Skeletal muscle cell (primary cell): ENCODE measurements at places on chromosomes 4 and X.

- no peak for DNase-seq
Measured at GRCh38 chr4:62923783-62924182, 1485.5 kb downstream of the TECRL start.

DNA sequence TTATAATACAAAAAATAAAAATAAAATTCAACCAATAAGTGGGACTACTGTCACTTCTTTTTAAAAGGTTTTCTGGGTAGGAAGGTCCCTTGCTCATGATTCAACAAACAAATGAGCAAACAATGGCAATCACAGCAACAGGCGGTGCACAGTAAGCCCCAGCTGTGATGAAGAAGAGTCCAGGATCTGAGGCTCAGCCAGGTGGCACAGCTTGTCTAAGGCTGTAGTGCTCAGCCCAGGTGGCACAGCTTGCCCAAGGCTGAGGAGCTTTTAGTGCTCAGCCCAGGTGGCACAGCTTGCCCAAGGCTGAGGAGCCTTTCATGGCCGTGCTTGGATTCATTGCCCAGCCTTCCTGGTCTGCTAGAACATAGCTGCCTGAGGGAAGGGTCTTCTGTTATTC is 75.0 kb downstream of the ZFYVE28 start:
- no peak for DNase-seq

DNA sequence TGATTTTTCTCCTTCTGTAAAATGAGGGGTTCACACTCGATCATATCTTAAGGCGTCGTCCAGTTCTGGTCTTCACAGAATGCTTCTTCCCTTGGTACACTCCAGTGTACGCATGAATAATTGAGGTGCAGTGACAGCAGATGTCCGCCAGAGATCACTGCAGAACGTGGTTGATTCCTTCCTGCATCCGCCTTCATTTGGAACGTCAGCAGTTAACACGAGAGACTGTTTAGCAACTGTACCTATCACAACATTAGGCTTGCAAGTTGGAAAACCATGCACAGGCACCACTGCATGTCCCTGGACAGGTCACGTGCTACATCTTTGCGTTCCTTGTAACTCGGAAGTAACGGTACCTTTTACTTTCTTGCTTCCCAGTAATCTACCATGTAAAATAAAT is 66.0 kb upstream of the GEMIN8 start:
- no peak for DNase-seq

- DNase-seq = no peak
Measured at GRCh38 chr4:185210102-185210981, 944 bp downstream of the SNX25 start.

DNA sequence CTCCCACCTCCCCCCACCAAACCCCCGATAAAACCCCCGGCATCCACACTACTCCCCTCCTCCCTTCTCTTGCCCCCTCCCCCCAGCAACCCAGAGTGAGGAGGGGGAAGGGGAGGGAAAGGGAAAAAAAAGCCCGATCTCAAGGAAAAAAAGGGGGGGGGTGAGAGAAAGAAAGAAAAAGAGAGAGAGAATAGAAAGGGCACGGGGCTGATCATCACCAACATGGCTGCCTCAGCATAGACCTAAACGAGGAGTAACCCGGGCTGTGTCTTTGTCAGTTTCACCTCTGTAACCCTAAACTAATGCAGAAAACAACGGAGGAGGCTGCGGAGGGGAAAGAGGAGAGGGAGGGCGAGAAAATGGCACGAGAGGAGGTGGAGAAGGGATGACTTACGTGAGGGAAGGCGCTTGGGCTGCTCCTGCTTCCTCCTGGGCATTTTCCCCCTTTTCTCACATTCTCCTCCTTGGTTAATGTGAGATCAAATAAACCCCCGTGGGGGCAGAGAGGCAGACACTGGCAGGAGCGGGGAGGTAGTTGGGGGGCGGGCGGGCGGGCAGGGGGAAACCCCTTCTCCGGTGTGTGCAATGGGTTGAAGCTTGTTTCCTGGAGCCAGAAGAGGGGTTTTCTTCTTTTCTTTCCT is 532 bp downstream of the ZNF827 start:
- no peak for DNase-seq

DNA sequence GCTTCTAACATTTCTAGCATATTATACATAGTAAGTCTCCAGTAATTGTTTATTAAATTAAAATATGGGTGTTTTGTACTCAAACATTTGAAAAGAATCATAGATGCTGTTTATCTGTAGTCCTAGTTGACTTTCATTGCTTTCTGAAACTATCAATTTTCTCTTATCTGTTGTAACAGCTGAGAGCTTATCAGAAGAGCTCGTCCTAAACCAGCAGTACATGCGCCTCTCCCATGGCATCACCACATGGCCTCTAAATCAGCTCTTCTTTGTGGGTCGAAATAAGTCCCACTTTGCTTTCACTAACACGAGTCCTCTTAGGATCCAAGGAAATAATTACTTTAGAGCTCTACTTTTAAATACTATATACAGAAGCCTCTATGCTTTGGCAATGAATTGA is 55.1 kb downstream of the PPP3CA start:
- no peak for DNase-seq

DNA sequence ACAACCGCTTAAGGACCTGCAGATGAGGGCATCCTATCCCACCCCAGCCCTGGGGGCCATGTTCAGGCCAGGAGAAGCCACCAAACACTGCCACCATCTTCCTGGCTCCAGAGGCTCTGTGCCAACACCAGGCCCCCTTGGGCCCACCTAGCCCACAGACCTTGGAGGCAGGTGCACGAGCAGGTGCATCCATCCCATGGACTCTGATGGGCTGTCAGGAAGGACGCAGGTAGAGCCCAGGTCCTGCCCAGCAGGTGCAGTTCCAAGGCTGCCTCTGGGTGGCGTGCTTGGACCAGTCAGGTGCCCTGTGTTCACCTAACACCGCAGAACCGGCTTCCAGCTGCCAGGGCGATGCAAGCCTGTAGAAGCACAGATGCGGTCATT is 22.8 kb upstream of the PDE6B start:
- no peak for DNase-seq
